ENCODE measurements at places on chromosomes 13 and 19.

DNA sequence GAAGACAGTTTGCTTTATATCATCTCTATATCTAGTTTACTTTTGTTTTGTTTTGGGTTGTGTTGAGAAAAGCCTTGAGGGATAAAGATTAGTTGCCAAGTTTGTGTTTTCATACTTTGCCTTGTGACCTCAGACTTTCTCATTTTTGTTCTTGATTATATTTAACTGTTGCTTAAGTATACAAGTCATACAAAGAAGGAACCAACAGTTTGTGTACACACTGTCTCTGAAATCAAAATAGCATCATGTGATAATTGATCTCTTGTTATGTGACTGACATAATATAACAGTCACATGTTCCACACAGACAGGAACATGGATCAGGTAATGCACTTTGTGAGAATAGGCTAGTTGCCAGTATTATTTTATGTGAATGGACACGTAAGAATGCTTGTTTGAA is 70.8 kb downstream of the SHISA2 start:
- no peak for DNase-seq

- no peak for DNase-seq
Measured at GRCh38 chr19:7376151-7376852, 27.6 kb downstream of the ARHGEF18 start.

DNA sequence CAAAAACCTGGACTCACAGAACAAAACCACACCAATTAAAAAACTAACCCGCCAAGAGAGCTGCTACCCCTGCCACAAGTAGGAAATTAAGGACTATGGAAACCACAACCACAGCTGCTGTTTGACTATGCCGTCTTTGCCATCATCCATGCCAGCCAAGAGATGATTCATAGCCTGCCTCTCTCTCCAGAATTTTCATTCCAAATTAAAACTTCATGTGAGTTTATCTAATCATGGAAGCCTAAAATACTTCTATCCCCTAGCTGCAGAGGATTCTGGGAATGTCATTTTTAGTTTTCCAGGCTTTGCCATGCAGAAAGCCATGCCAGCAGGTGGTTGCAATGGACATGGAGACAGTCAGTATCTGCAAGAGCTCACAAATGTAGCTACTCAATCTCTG is 27.6 kb upstream of the GTF2F2 start:
- DNase-seq = no peak

DNA sequence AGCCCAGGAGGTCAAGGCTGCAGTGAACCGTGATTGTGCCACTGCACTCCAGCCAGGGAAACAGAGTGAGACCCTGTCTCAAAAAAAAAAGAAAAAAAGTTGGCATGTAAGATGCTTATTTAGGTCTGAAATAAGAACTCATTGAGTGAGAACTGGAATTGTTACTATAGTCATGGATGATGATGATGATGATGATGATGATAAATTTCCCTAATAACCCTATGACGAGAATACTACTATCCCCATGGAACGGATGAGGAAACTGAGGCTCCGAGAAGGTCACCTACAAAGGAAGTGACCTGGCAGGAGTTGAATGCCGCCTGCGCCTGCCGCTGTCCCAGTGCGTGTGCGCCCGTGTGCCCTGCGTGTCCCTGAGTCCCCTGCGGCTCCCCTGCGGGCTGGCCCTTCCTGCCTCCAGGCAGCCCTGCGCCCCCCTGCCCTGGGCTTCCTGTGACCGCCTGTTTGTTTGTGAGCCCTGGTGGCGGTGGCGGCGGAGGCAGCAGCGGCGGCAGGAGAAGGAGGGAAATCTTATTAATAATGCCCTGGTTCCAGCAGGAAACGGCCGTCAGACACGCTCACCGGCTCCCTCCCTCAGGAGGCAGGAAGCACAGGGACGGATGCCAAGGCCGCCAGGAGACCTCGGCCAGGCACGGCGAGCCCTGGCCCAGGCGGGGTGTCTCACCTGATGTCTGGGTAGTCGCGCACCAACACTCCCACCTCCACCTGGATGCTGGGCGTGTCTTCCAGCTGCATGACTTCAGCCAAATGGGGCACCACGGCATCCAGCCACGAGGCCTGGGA is 29.6 kb downstream of the EXOC3L2 start:
- DNase-seq = no peak

DNA sequence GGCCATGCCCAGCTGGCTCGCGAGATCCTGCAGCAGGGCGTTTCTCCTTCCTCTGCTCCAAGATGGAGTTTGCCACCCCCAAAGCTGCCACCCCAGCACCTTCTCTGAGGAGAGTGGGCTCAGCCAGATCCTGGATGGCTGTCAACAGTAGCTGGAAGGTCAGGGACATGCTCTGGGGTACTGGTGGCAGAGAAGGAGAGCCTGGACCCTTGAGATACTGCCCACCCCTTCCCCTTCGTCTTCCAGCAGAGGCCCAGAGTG is 11.6 kb downstream of the IRGC start:
- DNase-seq = no peak

GRCh38 chr19:42086770-42087550 is 11.0 kb downstream of the ZNF574 start:
- DNase-seq = no peak

DNA sequence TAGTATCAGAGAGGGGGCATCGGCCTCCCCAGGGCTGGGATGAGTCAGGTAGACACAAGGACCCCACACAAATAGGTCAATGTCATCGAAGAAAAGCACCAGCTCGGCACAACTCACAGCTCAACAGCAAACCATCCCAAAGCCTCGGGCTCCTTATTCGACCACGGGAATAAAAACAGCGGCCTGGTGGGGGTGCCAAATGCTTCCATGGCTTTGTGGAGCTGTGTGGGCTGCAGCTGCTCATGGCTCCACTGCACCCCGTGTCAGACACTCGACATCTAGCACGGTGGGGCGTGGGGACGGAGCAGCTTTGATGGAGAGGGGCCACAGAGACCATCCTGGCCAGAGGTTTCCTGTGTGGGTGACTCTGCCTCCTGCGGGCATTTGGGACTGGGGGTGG is 212.5 kb upstream of the SOX1 start:
- DNase-seq = no peak

GRCh38 chr13:41427666-41428065 is 29.7 kb upstream of the RGCC start:
- DNase-seq = no peak

- no peak for DNase-seq
Measured at GRCh38 chr13:111857336-111857735, 209.6 kb upstream of the SOX1 start.

GRCh38 chr13:51524829-51525566 is 59.3 kb upstream of the WDFY2 start:
- no peak for DNase-seq

GRCh38 chr13:48624858-48625257 is 28.9 kb upstream of the CYSLTR2 start:
- DNase-seq = no peak

GRCh38 chr13:77548095-77548494 is 12.6 kb downstream of the SCEL start:
- no peak for DNase-seq

DNA sequence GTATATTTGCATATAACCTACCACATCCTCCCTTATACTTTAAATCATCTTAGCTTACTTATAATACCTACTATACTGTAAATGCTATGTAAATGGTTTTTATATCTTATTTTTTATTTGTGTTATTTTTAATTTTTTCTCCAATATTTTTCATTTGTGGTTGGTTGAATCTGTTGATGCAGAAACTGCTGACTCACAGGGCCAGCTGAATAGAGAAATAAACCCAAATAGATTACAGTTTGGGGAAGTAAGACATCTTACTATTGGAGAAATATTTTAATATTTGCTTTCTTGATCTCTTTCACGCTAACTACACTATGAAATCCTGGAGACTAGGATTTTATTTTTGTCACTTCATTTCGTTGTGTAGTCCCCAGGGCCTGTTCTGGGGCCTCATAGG is 7.1 kb downstream of the SMAD9 start:
- no peak for DNase-seq

DNA sequence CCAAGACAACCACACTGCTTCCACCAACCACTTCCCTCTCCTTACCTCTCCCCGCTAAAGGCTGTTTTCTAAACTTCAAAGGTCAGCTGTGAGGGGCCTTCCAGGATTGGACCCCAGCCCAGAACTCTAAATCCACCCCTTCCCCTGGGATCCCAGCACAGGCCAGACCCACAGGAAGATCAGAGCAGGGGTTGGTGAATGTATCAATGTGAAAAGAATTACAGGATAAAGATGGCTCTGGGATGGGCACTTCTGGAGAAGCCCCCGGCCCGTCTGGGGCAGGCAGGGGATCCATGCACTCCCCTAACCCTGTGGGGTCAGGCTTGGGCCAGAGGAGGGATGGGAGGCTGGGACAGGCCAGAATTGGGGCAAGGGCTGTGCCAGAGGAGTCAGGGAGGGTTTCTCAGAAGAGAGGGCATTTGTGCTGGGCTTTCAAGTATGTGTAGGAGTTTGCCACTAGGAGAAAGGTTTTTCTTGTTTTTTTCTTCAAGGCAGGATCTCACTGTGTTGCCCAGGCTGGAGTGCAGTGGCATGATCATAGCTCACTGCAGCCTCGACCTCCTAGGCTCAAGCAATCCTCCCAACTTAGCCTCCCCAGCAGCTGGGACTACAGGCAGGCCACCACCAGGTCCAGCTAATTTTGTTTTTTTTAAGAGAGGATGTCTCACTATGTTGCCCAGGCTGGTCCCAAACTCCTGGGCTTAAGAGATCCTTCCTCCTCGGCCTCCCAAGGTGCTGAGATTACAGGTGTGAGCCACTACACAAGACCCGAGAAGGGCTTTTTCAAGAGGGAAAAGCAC is 1.0 kb upstream of the MEF2B start:
- DNase-seq = no peak

- DNase-seq = no peak
Measured at GRCh38 chr13:50691176-50691680, 152.3 kb downstream of the DLEU7 start.

- no peak for DNase-seq
Measured at GRCh38 chr13:106440866-106441265, 94.6 kb downstream of the EFNB2 start.

DNA sequence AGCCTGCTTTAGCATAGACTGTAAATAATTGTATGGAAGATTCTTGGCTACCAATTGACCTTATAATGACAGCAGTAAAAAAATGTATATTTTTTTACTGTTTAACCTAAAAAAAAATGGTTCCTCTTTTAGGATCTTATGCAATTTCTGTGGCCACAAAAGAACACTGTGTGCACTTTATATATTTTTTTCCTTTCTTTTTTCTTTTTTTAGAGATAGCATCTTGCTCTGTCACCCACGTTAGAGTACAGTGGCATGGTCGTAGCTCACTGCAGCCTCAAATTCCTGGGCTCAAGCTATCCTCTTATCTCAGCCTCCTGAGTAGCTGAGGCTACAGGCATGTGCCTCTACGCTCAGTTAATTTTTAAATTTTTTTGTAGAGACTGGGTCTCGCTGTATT is 6.1 kb downstream of the FLT3 start:
- DNase-seq = no peak

- DNase-seq = no peak
Measured at GRCh38 chr19:29567366-29567915, 38.6 kb upstream of the POP4 start.

DNA sequence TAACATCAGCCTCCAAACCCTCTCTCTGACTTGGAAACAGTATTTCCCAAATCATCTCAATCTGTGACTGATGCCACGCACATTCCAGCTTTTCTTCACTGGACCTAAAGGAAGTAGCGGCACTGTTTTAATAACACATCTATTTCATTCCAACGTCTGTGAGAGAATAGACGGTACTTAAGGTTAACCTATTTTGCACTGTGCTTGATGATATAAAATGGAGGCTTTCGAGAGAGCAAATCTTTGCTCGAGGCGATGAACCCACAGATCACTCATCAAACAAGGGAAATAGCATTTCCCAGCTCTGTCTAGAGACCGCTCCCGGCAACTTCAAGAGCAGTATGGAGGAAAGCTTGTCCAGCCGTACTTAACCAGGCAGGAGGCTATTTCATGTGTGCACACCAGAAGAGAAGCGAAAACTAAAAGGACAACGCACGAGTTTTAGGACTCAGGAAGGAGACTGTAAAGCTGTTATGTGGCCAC is 2.9 kb downstream of the UBL3 start:
- DNase-seq = peak; percentile 4

DNA sequence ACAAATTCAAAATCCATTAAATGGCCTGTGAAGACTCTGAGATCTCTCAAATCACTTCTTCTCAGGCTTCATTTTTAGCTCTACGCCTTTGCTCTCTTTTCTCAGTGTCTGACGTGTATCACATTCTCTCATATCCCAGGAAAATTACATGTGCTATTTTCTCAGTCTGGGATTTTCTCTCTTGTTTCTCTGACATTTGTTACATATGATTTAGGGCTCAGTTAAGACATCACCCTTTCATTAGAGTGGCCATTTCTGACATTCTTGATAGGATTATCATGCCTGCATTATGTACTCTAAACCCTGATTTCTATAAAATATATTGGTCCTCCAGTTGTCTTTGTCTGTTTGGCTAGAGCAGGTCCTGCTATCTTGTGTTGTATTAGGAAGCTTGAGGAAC is 136.6 kb downstream of the GPC5 start:
- no peak for DNase-seq

- DNase-seq = no peak
Measured at GRCh38 chr13:44618326-44618725, 42.2 kb upstream of the TSC22D1 start.

- DNase-seq = peak; percentile 82
Measured at GRCh38 chr19:48746738-48747575, at the start of gene IZUMO1. Gene IZUMO1 (minus strand): TSS chr19:48746909. CDS start chr19:48745859, 1,050 bp downstream.

DNA sequence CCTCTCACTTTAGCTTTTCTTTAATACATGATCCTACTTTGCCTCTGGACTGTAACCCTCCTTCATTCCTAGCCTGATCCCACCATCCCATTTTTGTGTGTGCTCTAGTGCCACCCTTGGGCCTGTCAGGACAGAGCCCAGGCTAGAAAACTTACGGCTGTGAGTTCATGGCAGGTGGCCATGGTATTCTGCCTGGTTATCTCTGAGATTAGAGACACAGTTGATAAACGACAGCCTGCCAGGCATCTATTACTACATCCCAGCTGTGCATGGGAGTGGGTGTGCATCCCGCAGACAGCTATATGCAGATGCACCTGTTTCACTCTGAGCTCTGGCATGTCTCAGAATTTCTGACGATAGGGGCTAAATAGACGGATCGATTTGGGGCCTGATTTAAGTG is 110.9 kb downstream of the HS6ST3 start:
- no peak for DNase-seq

DNA sequence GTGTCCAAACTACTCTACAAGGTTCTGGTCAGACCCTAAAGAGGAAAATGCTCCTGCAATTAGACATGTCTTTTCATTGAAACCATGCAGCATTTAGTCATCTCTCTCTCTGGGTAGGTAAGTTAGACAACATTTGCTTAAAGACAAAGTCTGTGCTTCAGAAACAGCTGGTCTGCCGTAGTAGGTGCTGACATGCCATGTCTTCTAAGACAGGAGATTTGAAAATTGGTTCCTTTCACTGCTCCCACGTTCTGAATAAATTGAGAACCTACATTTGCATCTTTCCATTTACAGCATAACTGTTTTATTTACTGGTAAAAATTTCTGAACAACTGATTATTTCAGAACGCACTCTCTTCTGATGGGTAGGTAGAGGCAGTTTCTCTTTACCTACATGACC is 494.0 kb downstream of the EFNB2 start:
- DNase-seq = no peak
